Activated naive CD8-positive, alpha-beta T cell treated with anti-CD3 and anti-CD28 coated beads, Interleukin-2, amount 50 U/mL, for 24 hours (primary cell): ENCODE measurements at places on chromosomes 7 and 10.

GRCh38 chr7:44678471-44679179 is 70.0 kb upstream of the ZMIZ2 start:
- H3K27ac ChIP-seq: no peak overlapping the region
- peaks cover 18% of the 10 kb centered on the region for H3K36me3 ChIP-seq
- no peaks in the 10 kb centered on the region for H3K4me1 ChIP-seq

- H3K4me3 ChIP-seq: no peak overlapping the region
- peaks cover 2% of the 10 kb centered on the region for H3K36me3 ChIP-seq
- no peak overlapping the region for H3K27ac ChIP-seq
- no peak for DNase-seq
Observed at GRCh38 chr10:99433378-99434020, 3.1 kb upstream of the GOT1 start.

- H3K4me3 ChIP-seq: no peak overlapping the region
- DNase-seq: no peak
- no peak overlapping the region for H3K27ac ChIP-seq
- no peaks in the 10 kb centered on the region for H3K36me3 ChIP-seq
- peaks cover 3% of the 10 kb centered on the region for H3K27me3 ChIP-seq
Observed at GRCh38 chr7:21568762-21569161, 25.9 kb downstream of the DNAH11 start.

GRCh38 chr7:76065016-76065612 is 17.2 kb downstream of the MDH2 start:
- peak; percentile 8 for DNase-seq
- H3K27me3 ChIP-seq: no peaks in the 10 kb centered on the region
- H3K36me3 ChIP-seq: peaks cover 43% of the 10 kb centered on the region
- H3K4me3 ChIP-seq: no peak overlapping the region
- peak overlapping the region; percentile 52 for H3K27ac ChIP-seq
- H3K4me1 ChIP-seq: peaks cover 12% of the 10 kb centered on the region

GRCh38 chr10:78948621-78949030 is 120.1 kb upstream of the ZMIZ1 start:
- peaks cover 3% of the 10 kb centered on the region for H3K4me1 ChIP-seq
- H3K27ac ChIP-seq: no peak overlapping the region
- H3K36me3 ChIP-seq: no peaks in the 10 kb centered on the region
- H3K4me3 ChIP-seq: no peak overlapping the region
- no peak for DNase-seq
- no peaks in the 10 kb centered on the region for H3K27me3 ChIP-seq

DNA sequence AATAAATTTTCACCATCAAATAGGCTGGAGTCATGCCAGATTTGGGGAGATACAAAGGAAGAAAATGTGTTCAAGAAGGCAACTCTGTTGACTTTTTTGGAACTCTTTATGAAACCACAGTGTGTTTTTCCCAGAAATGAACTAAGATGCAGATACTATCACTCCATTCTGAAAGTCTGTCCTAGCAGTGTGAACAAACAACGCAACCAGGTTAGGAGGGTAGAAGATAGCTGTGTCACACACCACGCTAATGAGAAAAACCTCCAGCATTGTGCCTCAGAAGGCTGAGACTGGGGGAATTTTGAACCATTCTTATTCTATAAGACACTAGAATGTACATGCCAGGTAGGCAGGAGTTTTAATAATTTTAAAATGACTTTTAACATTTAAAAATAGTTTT is 15.9 kb upstream of the ATP6V0A4 start:
- no peak overlapping the region for H3K27ac ChIP-seq
- H3K4me3 ChIP-seq: no peak overlapping the region
- H3K36me3 ChIP-seq: no peaks in the 10 kb centered on the region
- peaks cover 8% of the 10 kb centered on the region for H3K4me1 ChIP-seq

- no peak overlapping the region for H3K4me3 ChIP-seq
- no peaks in the 10 kb centered on the region for H3K27me3 ChIP-seq
- no peak for DNase-seq
- H3K36me3 ChIP-seq: peaks cover 10% of the 10 kb centered on the region
Observed at GRCh38 chr7:131425992-131426391, 98.3 kb downstream of the MKLN1 start.

DNA sequence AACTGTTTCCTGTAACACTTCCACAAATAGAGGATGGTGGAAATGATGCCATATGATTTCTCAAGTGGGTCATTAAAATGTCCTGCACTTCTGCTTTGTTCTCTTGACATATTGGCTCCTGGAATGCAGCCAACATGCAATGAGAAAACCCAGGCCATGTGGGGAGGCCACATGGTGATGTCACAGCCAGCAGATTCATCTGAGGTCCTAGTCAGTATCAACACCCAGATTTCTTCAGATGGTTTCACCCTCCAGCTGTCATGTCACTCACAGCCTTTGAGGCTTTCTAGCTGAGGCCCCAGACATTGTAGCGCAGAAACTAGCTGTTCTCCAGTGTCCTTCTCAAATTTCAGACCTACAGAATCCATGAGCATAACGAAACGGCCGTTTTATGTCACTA is 102.3 kb upstream of the NUPR2 start:
- no peaks in the 10 kb centered on the region for H3K4me1 ChIP-seq
- H3K4me3 ChIP-seq: no peak overlapping the region
- H3K36me3 ChIP-seq: no peaks in the 10 kb centered on the region

DNA sequence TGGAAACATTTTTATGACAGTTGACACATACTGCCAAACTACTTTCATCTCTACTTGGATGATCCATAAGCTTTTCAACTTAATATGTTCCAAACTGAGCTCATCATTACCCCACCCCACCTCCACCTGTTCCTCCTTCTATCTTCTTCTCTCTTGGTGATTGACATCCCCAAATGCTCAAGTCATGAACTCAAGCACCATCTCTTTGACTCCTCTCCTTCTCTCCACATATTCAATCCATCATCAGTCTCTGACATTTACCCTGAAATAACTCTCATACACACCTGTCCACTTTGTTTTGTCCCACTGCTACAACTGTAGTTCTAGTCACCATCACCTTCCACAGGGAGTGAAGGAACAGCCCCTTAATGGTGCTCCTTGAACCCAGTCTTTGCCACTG is 43.3 kb downstream of the SGCE start:
- peaks cover 4% of the 10 kb centered on the region for H3K36me3 ChIP-seq
- H3K27ac ChIP-seq: no peak overlapping the region
- DNase-seq: no peak
- no peak overlapping the region for H3K4me3 ChIP-seq

- no peak for DNase-seq
- H3K4me3 ChIP-seq: no peak overlapping the region
- peaks cover 2% of the 10 kb centered on the region for H3K36me3 ChIP-seq
- H3K27ac ChIP-seq: no peak overlapping the region
- peaks cover 13% of the 10 kb centered on the region for H3K4me1 ChIP-seq
- no peaks in the 10 kb centered on the region for H3K27me3 ChIP-seq
Observed at GRCh38 chr10:102603946-102604345, 40.3 kb upstream of the TRIM8 start.

GRCh38 chr7:111771638-111772037 is 209.3 kb upstream of the IMMP2L start:
- H3K4me1 ChIP-seq: no peaks in the 10 kb centered on the region
- peaks cover 2% of the 10 kb centered on the region for H3K27me3 ChIP-seq
- DNase-seq: no peak
- H3K36me3 ChIP-seq: peaks cover 2% of the 10 kb centered on the region
- no peak overlapping the region for H3K4me3 ChIP-seq

DNA sequence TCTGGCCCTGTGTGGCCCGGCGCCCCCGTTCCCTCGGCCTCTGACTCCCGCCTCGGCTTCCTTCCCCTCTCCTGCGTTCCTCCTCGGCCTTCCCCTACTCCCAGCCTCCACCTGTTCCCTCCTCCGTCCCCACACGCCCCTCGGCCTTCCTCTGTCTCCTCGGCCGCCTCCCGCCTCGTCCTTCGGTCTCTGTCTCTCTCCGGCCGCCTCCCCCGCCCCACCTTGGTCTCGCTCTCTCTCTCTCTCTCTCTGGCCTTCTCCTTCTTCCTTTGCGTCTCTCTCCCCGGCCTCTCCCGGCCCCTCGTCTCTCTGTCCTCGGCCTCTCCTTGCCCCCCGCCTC is 588 bp downstream of the GET4 start:
- H3K4me3 ChIP-seq: peak overlapping the region; percentile 91
- H3K4me1 ChIP-seq: peaks cover 31% of the 10 kb centered on the region
- peak overlapping the region; percentile 89 for H3K27ac ChIP-seq
- H3K27me3 ChIP-seq: no peaks in the 10 kb centered on the region

DNA sequence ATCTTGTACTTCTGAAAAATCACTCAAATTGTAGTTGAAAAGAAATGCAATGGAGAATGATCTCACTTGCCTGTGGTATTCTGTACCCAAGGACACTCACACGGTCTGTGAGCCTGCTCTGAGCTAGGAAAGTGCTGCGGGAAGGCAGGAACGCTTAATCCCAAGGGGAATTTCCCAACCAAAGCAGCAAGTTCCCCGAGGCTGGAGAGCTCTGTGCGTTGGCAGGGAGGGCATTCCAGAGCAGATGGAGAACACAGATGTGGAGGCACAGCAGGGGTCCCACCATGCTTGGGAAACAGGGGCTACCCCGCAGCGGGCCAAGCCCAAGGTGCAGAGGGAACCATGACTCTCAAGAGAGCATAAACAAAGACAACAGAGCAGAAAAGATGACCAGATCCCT is 13.6 kb downstream of the SVIL start:
- H3K36me3 ChIP-seq: peaks cover 2% of the 10 kb centered on the region
- H3K4me1 ChIP-seq: peaks cover 1% of the 10 kb centered on the region
- H3K27ac ChIP-seq: no peak overlapping the region
- no peak overlapping the region for H3K4me3 ChIP-seq
- H3K27me3 ChIP-seq: no peaks in the 10 kb centered on the region
- DNase-seq: no peak

- peak overlapping the region; percentile 57 for H3K4me3 ChIP-seq
- DNase-seq: no peak
- H3K27me3 ChIP-seq: peaks cover 4% of the 10 kb centered on the region
- H3K27ac ChIP-seq: peak overlapping the region; percentile 77
- H3K4me1 ChIP-seq: peaks cover 93% of the 10 kb centered on the region
Observed at GRCh38 chr10:124719213-124719851, 24.8 kb downstream of the FAM53B start.

GRCh38 chr10:97406064-97406463 is 4.9 kb upstream of the RRP12 start:
- H3K27ac ChIP-seq: no peak overlapping the region
- peaks cover 17% of the 10 kb centered on the region for H3K4me1 ChIP-seq
- no peaks in the 10 kb centered on the region for H3K27me3 ChIP-seq

DNA sequence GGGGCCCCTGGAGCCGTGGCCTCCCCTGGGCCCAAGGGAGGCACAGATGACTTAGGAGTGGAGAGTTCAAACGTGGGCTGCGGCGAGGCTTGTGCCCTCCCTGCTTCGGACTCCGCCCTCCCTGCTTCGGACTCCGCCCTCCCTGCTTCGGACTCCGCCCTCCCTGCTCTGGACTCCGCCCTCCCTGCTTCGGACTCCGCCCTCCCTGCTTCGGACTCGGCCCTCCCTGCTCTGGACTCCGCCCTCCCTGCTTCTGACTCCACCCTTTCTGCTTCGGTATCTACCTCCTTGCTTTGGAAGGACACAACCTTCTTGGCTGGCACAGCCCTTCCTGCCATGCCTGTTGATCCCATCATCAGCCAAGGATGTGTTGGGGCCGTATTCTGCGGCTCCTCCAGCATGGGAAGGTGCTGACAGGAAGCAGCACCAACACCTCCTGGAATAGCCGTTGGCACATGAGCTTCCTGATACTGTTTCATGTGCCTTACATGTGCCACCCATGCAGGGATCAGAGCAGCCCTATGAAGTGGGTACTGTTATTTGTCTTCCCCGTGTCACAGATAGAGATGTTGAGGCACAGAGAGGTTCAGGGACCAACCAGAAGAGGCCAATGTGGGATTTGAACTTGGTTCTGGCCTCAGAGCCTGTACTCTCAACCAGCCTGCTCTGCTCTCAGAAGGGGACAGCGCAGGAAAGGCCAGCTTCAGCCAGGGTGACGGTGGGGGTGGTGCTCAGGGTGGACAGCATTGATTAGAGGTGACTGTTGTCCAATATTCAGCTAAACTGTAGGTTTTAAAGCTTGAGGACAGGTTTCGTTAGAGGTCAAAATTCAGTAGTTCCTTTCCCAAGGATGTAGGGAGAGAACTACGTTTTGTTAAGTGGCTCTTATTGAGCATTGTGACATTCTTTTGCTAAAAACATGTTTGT is 114.5 kb downstream of the NKX6-2 start:
- no peak overlapping the region for H3K4me3 ChIP-seq
- H3K27me3 ChIP-seq: no peaks in the 10 kb centered on the region
- no peak for DNase-seq
- no peak overlapping the region for H3K27ac ChIP-seq
- H3K36me3 ChIP-seq: peaks cover 5% of the 10 kb centered on the region

DNA sequence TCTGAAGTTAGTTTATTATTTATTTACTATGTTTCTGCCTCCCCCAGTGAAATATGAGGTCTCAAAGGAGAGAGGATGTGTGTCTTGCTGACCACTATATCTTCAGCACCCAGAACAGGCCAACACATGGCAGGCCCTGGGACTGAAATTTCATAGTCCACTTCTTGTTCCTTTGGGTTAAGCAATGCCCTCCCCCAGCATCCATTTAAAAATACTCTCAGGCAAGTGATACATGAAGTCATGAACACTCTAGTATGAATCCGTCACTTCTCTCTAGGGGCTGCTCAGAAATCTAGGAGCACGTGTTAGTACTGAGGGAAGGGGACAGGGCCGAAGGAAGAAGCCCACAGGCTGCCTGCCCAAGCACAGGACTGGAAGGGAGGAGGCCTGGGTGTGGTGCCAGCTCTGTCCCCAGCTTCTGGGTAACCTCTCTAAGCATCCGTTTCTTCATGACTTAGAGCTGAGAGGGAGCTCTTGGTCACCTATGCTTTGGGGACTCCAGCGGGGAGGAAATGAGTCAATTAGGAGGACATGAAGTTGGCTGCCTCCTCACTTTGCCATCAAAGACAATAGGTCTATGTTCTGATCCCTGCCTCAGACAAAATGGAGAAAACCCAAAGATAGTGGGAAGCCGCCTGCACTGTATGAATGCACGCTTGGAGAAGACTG is 119.2 kb downstream of the KCNMA1 start:
- H3K4me1 ChIP-seq: no peaks in the 10 kb centered on the region
- H3K36me3 ChIP-seq: no peaks in the 10 kb centered on the region
- H3K4me3 ChIP-seq: no peak overlapping the region
- no peak overlapping the region for H3K27ac ChIP-seq

- H3K27me3 ChIP-seq: no peaks in the 10 kb centered on the region
- H3K36me3 ChIP-seq: no peaks in the 10 kb centered on the region
- H3K4me1 ChIP-seq: no peaks in the 10 kb centered on the region
- no peak overlapping the region for H3K4me3 ChIP-seq
- DNase-seq: no peak
- no peak overlapping the region for H3K27ac ChIP-seq
Observed at GRCh38 chr7:10181996-10182395, 791.7 kb upstream of the PHF14 start.

GRCh38 chr10:23606456-23606855 is 167.6 kb downstream of the OTUD1 start:
- no peak for DNase-seq
- H3K4me3 ChIP-seq: no peak overlapping the region
- H3K27me3 ChIP-seq: peaks cover 2% of the 10 kb centered on the region
- no peaks in the 10 kb centered on the region for H3K36me3 ChIP-seq
- no peak overlapping the region for H3K27ac ChIP-seq
- no peaks in the 10 kb centered on the region for H3K4me1 ChIP-seq

- no peaks in the 10 kb centered on the region for H3K27me3 ChIP-seq
- DNase-seq: no peak
- H3K27ac ChIP-seq: no peak overlapping the region
- H3K36me3 ChIP-seq: peaks cover 6% of the 10 kb centered on the region
- no peaks in the 10 kb centered on the region for H3K4me1 ChIP-seq
- no peak overlapping the region for H3K4me3 ChIP-seq
Observed at GRCh38 chr10:73228247-73228646, 18.8 kb downstream of the DNAJC9 start.
